ENCODE measurements at places on chromosomes 5 and 9.

DNA sequence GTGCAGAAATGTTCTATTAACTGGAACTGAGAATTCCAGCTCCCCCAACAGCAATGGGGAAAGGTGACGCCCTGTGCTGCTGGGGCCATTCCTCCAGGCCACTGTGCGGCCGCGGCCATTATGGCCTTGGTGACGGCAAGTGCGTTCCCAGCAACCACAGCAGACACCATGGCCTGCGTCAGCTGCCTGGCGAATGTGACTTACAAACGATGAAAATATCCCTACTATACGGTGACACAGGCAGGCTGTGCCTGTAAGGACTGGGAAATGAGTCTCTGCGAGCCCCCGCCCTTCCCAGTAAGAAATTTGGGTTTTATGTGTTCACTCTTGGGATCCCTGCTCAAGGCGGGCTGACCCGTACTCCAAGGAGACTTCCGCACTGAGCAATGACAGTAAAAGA is 20.6 kb downstream of the CLPTM1L start:
- no peak for DNase-seq

DNA sequence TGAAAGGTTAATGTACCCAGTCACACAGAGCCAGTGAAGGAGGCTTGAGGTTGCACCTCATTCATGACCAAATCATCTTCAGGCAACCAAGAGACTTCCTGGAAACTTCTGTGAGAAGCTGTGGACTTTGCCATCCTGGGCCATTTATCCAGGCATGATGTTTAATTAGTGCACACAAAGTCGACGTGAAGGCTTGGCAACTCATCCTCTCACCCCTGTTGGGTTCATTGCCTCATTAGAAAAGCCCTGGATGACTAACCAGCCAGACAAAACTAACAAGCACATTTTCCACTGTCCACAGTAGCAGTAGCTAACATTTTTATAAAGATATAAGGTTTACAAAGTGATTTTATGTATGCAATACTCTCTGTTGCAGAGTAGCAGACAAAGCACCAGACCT is 65.7 kb upstream of the ZNF462 start:
- no peak for DNase-seq

GRCh38 chr9:116218399-116218798 is 64.8 kb downstream of the PAPPA start:
- no peak for DNase-seq

DNA sequence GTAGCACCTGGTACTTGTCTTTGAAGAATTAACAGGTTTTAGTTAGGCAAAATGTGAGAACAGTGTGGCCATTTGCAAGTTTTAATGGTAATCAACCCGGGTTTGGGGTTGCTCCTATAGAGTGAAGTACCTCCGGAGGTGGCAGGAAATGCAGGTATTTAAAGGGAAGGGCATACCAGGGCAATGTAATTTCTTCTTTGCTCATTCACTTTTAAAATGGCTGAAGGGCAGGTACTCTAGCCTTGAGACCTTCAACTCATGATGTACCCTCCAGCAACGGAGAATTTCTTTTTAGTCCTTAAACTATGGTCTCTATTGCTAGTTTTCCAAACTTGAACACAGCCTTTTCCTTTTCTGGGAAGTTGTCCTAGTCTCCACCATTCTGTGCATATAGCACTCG is 1.3 kb upstream of the HSPA4 start:
- no peak for DNase-seq

- DNase-seq = no peak
Measured at GRCh38 chr9:80467632-80468031, 895.9 kb downstream of the TLE4 start.

- DNase-seq = no peak
Measured at GRCh38 chr9:122318284-122318683, 52.5 kb upstream of the PTGS1 start.

DNA sequence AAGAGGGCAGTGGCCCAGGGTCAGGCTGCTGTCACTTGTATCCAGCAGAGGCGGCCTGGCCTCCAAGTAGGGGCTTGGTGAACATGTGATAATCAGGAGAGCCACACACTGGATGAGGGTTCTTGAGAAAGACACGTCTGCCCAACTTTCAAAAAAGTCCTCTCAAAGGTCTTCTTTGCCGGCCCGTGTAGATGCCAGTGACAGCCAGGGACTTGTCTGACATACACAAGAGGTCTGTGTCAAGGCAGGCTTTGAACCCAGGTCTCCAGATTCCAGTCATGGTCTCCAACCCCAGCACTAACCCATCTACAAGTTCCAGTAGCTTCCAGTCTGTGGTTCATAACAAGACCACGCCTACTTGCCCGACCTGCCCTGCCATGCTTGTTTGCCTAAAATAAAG is 7.9 kb upstream of the AMBP start:
- DNase-seq = no peak

DNA sequence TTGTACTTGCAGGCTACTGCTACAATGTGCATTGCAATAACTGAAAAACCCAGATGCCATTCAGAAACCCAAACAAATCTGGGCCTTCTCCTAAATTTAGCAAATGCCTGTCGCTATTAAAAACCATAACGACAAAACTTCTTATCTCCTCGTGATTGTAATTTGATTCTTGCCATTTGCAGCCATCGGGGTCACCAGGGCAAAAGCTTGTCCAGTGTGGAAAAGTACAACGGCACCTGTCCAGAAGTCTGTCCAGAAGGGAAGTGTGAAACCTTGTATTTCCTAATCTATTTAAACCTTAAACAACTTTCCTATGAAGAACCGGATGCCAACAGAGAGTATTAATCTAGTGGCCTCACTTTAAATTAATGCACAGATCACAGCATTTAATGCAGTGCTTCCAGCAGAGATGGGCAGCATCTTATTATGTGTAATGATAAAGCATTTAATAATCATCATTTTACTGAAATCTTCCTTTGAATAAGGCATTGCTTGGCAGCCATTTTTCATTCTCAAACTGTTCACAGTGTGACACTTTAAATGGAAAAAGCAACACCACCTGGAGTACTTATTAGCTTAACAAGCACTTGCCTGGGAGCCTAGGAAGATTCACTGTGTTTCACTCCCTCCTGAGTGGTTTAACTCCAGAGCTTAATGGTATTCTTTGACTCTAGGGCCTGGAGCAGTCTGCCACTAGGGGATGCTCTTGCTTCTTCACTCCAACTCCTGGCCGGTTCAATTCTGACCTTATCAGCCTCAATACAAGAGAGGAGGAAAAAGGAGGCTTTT is 4.9 kb upstream of the C7 start:
- no peak for DNase-seq

GRCh38 chr9:86885232-86885631 is 62.1 kb downstream of the GAS1 start:
- DNase-seq = no peak

GRCh38 chr5:50855001-50855400 is 188.6 kb downstream of the PARP8 start:
- DNase-seq = no peak

All from stimulated activated CD8-positive, alpha-beta memory T cell treated with anti-CD3 and anti-CD28 coated beads, Interleukin-7, amount 100 ng/mL, for 4 hours (primary cell).